ENCODE measurements at places on chromosomes 12 and 14. TPM values are rescaled to one million over a fixed set of nuclear protein-coding genes. Genes with fewer than 3 reads are reported as not detected.

The IL26 gene
- not detected for total RNA-seq

The GYS2 gene
- not detected for total RNA-seq

The RGS6 gene
- not detected for total RNA-seq

The GPR84 gene
- total RNA-seq = not detected

The VIPAS39 gene
- total RNA-seq = 43.0 TPM

The JAG2 gene
- 0.18 TPM for total RNA-seq

The IL22 gene
- not detected for total RNA-seq

The ARHGAP9 gene
- 0.18 TPM for total RNA-seq

The KLRD1 gene
- total RNA-seq = under 0.01 TPM

The CFAP54 gene
- total RNA-seq = 0.18 TPM

The SLC22A17 gene
- total RNA-seq = 6.4 TPM

GRCh38 chr12:50597200-50598195 lies 92.7 kb downstream of the DIP2B start:
- H3K4me3 ChIP-seq = no peak overlapping the region
- H3K4me1 ChIP-seq = peaks cover 3% of the 10 kb centered on the region
- no peaks in the 10 kb centered on the region for H3K27me3 ChIP-seq
- 0 out of 2 replicates have a peak overlapping the region, but pooled peaks have one; percentile 38 for H3K27ac ChIP-seq
- H3K36me3 ChIP-seq = no peaks in the 10 kb centered on the region
- peak; percentile 93 for DNase-seq

- no peaks in the 10 kb centered on the region for H3K27me3 ChIP-seq
- H3K27ac ChIP-seq = no peak overlapping the region
- no peaks in the 10 kb centered on the region for H3K36me3 ChIP-seq
- H3K4me3 ChIP-seq = no peak overlapping the region
- H3K4me1 ChIP-seq = peaks cover 2% of the 10 kb centered on the region
These were observed 172.3 kb downstream of the DUSP6 start for GRCh38 chr12:89179983-89180382.

- no peaks in the 10 kb centered on the region for H3K4me1 ChIP-seq
- H3K4me3 ChIP-seq = no peak overlapping the region
- no peak overlapping the region for H3K27ac ChIP-seq
- H3K36me3 ChIP-seq = no peaks in the 10 kb centered on the region
- DNase-seq = peak; percentile 50
These were observed 39.3 kb downstream of the CCDC177 start for GRCh38 chr14:69535230-69535848.

DNA sequence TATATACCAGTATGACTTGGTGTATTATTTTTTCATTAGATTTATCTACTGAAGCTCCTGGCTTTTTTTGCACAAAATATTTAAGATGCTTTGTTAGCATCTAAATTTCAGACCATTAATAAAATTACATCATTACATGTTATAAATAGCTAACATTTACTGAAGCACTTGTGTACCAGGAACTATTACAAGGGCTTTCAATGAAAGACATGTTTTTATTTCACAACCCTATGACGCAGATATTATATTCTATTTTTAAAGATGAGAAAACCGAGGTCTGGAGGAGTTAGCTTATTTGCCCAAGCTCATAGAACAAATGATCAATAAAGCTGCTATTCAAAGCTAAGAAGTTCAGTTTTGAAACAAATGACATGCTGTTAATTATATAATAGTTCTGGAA lies 420.4 kb upstream of the DCN start:
- H3K27ac ChIP-seq = no peak overlapping the region
- DNase-seq = no peak
- no peaks in the 10 kb centered on the region for H3K36me3 ChIP-seq
- no peaks in the 10 kb centered on the region for H3K4me1 ChIP-seq

GRCh38 chr12:123931686-123932321 lies 40.8 kb downstream of the CCDC92 start:
- peaks cover 11% of the 10 kb centered on the region for H3K36me3 ChIP-seq
- no peak overlapping the region for H3K4me3 ChIP-seq
- no peak overlapping the region for H3K27ac ChIP-seq
- DNase-seq = no peak
- H3K27me3 ChIP-seq = no peaks in the 10 kb centered on the region

- peaks cover 17% of the 10 kb centered on the region for H3K27me3 ChIP-seq
- no peaks in the 10 kb centered on the region for H3K4me1 ChIP-seq
- H3K27ac ChIP-seq = no peak overlapping the region
- H3K4me3 ChIP-seq = no peak overlapping the region
- H3K36me3 ChIP-seq = no peaks in the 10 kb centered on the region
These were observed 75.8 kb upstream of the CEP83 start for GRCh38 chr12:94535510-94535921.

DNA sequence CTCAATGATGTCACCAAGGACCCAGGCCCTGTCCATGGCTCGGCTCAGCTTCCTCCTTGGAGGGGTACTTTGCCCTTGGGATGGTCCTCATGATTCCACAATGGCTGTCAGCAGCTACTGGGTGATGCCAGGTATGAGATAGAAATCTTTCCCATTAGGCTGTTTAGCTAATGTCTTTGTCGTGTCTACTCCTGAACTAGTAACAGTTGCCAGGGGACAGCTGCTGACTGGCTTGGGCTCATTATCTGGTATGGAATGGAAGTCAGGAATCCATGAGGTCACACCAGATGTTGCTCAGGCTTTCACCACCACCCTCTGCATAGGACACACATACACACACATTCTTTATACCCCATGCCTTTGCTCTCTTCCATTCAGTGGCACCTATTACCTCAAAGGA lies 9.2 kb downstream of the PRPH start:
- DNase-seq = peak; percentile 62
- H3K4me3 ChIP-seq = no peak overlapping the region
- peaks cover 24% of the 10 kb centered on the region for H3K27me3 ChIP-seq
- H3K27ac ChIP-seq = no peak overlapping the region
- no peaks in the 10 kb centered on the region for H3K36me3 ChIP-seq

DNA sequence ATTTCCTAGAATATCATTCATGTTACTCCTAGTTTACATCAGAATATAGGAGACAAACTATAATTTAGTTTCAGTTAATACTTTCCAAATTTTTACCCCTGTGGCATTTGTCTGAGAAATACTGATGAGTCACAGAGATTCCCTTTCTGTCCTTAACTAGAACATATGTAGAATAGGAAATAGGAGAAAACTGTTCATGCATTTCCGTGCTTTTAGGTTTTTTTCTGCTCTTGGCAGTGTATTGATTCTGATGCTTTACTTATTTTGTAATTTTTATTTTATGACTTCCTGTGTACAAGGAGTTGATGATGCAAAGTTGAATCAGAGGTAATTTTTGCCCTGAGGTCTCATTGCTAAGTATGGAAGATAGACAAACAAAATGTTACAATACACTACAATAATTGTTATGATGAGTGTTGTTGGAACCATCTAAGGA lies 23.0 kb downstream of the MNAT1 start:
- no peaks in the 10 kb centered on the region for H3K27me3 ChIP-seq
- peaks cover 13% of the 10 kb centered on the region for H3K4me1 ChIP-seq
- H3K36me3 ChIP-seq = peaks cover 2% of the 10 kb centered on the region
- peak; percentile 74 for DNase-seq
- H3K4me3 ChIP-seq = no peak overlapping the region

- H3K36me3 ChIP-seq = no peaks in the 10 kb centered on the region
- no peak overlapping the region for H3K27ac ChIP-seq
- no peak overlapping the region for H3K4me3 ChIP-seq
- peaks cover 21% of the 10 kb centered on the region for H3K27me3 ChIP-seq
- peak; percentile 4 for DNase-seq
These were observed 187.7 kb downstream of the PHETA1 start for GRCh38 chr12:111181143-111181726.

DNA sequence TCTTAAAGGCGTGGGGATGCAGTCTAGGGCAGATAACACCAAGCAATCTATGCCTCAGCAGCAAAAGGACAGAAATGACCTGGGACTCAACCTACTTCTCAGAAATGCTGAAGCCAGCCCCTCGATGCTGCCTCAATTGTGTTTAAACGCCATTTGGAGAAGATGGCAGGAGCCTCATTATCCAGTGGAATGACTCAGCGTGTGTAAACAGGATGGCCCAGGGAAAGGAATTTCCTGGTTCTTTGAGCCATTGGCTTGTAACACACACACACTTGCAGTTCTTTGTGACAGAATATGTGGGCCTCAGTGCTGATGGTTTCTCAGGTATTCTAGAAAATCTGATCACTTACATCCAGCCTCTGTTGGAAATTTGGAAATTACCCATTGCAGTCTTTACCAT lies 154.3 kb downstream of the NTF3 start:
- no peaks in the 10 kb centered on the region for H3K36me3 ChIP-seq
- peak; percentile 71 for DNase-seq
- no peaks in the 10 kb centered on the region for H3K27me3 ChIP-seq
- H3K4me1 ChIP-seq = peaks cover 21% of the 10 kb centered on the region

GRCh38 chr12:131123817-131124216 lies 170.1 kb downstream of the ADGRD1 start:
- no peaks in the 10 kb centered on the region for H3K27me3 ChIP-seq
- DNase-seq = no peak
- no peak overlapping the region for H3K4me3 ChIP-seq

DNA sequence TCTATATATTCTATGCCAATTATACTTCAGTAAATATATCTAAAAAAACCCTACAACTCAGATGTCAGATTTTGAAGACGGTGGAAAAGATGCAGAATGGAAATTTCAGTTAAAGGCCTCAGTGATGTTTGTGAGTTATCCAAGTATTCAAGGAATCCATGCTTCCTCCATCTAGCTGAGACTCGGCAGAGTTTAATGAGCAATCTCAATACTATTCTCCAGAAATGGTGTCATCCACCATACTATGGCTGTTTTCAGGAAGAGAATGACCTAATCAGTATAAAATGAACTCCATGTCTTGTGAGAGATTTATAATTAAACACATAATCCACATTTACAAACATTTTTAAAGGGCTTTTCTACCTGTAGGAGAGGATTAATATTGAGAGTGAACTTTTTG lies 66.0 kb downstream of the KLHL28 start:
- H3K4me3 ChIP-seq = no peak overlapping the region
- peak; percentile 90 for DNase-seq
- peak overlapping the region; percentile 100 for H3K27ac ChIP-seq

- H3K4me1 ChIP-seq = no peaks in the 10 kb centered on the region
- DNase-seq = peak; percentile 6
- H3K27ac ChIP-seq = no peak overlapping the region
- peaks cover 1% of the 10 kb centered on the region for H3K27me3 ChIP-seq
- no peak overlapping the region for H3K4me3 ChIP-seq
These were observed 21.9 kb upstream of the MAP3K9 start for GRCh38 chr14:70830998-70831781.

GRCh38 chr14:76464856-76465255 lies 88.9 kb downstream of the ESRRB start:
- no peak overlapping the region for H3K27ac ChIP-seq
- no peak overlapping the region for H3K4me3 ChIP-seq
- H3K4me1 ChIP-seq = no peaks in the 10 kb centered on the region
- no peak for DNase-seq
- 0 out of 2 replicates have a peak, but pooled peaks cover 2% of the 10 kb centered on the region for H3K27me3 ChIP-seq
- H3K36me3 ChIP-seq = no peaks in the 10 kb centered on the region

DNA sequence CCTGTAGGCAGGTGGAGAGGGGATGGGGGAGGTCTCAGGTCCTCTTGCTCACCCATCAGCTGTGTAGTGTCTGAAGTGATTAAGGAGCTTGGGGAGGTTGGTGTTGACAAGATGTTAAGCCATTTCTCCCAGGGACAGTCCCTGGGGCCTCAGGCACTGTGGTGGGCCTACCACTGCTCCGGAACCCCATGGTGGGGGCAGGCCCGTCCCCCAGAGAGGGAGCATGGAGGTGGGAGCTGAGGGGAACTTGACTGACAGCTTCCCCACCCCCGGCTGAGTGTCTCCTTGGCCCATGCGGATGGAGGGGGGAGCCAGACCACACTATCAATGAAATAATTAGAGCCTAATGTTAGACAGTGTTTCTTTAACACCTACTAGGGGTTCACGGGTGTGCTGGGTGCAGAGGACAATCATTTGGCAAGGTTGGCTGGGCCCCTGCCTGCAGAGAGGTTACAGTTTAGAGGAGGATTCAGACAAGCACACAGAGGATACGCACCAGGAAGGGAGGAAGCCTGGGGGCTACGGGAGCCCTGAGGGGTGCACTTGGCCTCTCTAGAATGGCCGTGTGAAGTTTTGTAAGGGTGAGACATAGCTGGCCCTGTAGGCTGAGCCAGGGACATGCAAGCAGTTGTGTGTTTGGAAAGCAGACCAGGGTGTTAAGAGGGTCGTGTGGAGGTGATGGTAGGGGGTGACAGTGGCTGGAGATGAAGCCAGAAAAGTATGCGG lies 19.3 kb upstream of the KRT80 start:
- H3K36me3 ChIP-seq = no peaks in the 10 kb centered on the region
- H3K27ac ChIP-seq = no peak overlapping the region
- no peak overlapping the region for H3K4me3 ChIP-seq
- no peaks in the 10 kb centered on the region for H3K27me3 ChIP-seq
- H3K4me1 ChIP-seq = peaks cover 10% of the 10 kb centered on the region
- DNase-seq = no peak

GRCh38 chr12:95321516-95322246 lies 104.1 kb downstream of the VEZT start:
- no peaks in the 10 kb centered on the region for H3K27me3 ChIP-seq
- H3K36me3 ChIP-seq = no peaks in the 10 kb centered on the region
- DNase-seq = no peak
- H3K27ac ChIP-seq = no peak overlapping the region
- peaks cover 20% of the 10 kb centered on the region for H3K4me1 ChIP-seq
- no peak overlapping the region for H3K4me3 ChIP-seq

- no peak overlapping the region for H3K4me3 ChIP-seq
- no peaks in the 10 kb centered on the region for H3K27me3 ChIP-seq
- no peaks in the 10 kb centered on the region for H3K36me3 ChIP-seq
- peaks cover 8% of the 10 kb centered on the region for H3K4me1 ChIP-seq
- peak; percentile 92 for DNase-seq
These were observed 198.7 kb upstream of the EEA1 start for GRCh38 chr12:93127582-93128331.

DNA sequence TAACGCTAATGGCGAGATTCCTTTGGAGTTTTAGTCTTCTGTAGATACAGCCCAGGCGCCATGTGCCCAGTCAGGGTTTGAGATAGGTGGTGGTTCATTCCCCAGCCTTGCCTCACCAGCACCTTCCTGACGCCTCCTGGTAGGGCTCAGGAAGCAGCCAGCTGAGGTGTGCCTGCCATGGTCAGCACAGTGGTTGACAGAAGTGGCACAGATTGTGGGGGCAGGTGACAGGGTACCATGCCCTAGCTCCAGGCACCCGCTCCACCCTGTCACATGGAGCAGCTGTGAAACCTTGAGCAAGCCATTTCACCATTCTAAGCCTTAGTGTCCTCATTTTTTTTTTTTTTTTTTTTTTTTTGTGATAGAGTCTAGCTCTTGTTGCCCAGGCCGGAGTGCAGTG lies 45.6 kb downstream of the EVL start:
- DNase-seq = no peak
- H3K27me3 ChIP-seq = no peaks in the 10 kb centered on the region
- no peaks in the 10 kb centered on the region for H3K36me3 ChIP-seq
- H3K4me3 ChIP-seq = no peak overlapping the region

DNA sequence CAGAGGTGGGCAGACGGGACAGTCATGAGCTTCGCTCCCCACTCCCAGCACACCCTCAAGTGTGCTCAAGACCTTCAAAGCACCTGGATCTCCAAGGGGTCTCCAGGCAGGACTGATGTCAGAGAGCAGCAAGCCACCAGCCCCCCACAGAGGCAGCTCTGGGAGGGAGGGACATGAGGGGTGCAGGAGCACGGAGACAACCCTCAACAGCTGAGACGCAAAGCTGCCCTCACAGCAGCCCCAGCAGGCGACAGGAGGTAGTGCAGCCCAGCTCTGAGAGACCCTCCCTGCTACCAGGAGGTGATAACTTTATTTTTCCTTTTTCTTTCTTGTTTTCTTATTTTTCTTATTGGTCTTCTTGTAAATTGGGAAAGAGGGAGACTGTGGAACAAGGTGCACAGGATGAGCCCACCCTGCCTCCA lies 17.9 kb downstream of the SIVA1 start:
- H3K4me1 ChIP-seq = peaks cover 5% of the 10 kb centered on the region
- no peak overlapping the region for H3K27ac ChIP-seq
- H3K4me3 ChIP-seq = no peak overlapping the region
- peaks cover 50% of the 10 kb centered on the region for H3K36me3 ChIP-seq
